Kidney glomerular epithelial cell (primary cell): ENCODE measurements at places on chromosomes 11 and 22.

DNA sequence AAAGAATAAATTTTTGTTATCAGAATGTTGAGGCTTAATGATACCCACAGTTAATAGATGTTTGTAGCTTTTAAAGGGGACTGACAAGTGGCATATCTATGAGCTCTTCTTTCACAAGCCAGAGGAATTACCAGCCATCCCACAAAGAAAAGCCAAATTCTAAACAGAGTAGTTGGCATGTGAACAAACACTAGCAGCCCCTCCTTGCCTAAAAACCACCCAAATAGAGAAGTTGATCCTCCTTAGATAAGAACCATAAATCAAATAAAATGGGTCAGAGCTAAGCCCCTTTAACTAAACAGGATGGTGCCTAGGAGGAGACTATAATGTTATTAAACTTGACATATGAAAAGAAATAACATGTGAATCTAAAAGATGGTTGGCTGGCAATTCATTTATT lies 11.4 kb downstream of the LPXN start:
- DNase-seq = no peak

DNA sequence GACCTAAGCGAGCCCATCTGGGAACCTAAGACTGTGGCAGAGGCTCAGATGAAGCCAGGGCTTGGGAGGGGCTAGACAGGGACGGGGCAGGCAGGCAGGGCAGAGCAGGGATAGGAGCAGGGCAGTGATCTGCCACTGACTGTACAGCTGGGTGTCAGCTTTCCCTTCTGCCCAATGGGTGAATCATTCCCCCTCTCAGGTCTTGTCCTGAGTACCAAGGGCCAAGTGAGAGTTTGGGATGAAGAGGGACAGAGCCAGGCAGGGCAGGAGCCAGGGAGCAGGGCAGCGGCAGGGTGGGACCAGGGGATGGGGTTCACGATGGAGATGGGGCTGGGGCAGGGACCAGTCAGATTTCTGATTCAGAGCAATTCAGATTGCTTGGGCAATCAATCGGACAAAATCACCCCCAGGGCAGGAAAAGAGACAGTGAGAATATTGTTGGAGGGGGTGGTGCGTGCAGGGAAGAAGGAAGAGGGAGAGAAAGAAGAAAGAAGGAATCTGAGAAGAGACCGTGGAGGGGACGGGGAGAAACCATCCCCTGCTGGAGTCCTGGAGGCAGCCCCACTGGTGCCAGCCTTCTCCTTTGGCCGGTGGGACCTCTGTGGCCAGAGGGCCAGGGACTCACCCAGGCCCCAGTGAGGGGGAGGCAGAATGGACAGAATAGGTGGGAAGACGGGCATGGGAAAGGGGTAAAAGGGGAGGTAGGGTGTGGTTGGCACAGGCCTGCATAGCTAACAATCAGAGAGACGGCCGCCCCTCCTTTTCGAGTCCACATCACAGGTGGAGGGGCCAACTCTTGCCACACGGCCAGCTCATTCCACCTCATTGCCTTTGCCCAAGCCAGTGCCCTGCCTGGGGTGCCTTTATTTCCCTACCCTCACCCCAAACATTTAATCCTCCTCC lies 47.2 kb downstream of the CYTH4 start:
- no peak for DNase-seq

- no peak for DNase-seq
Measured at GRCh38 chr11:66158156-66158555, 88.1 kb downstream of the PACS1 start.

GRCh38 chr22:29346659-29347058 lies 31.2 kb upstream of the RASL10A start:
- DNase-seq = no peak

DNA sequence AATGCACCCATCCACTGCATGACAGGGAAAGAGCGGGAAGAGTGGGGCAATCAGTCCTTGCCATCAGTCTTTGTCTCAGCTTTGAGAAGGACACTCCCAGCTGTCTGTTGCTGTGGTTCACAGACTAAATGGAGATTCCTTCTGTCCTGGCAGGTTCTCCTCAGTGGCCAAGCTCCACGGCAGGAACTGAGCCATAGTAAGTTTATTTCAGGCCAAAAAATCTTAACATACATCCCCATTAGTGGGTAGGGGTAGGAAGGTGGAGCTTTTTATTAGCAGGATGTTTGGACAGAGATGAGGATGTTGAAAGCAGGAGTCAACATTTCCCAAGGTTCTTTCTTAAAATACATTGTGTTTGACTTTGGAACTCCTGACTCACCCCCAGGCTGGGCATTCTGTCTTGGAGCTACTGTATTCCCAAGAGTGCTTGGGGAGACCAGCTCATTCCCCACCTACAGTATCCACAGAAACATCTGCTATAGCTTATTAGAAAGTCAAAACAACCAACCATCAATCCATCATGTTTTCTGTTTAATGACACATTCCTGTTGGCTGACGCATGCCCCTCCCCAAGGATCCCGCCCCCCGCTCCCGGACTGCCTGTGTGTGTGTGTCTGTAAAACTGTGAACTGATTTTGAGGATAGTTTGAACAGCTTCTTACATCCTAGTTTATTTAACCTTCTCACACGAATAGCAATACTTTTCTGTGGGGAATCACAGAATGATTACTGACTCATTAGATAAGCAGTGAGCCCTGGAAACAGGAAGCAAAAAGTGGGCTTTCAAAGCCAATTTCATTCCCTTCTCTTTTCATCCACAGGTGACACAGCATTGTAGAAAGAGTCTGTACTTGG lies 109.5 kb downstream of the CCDC81 start:
- peak; percentile 99 for DNase-seq

- no peak for DNase-seq
Measured at GRCh38 chr22:48900626-48901025, 927.0 kb downstream of the BRD1 start.
